ENCODE measurements at places on chromosomes 2 and 18. TPM values are rescaled to one million over a fixed set of nuclear protein-coding genes. Genes with fewer than 3 reads are reported as not detected.

DNA sequence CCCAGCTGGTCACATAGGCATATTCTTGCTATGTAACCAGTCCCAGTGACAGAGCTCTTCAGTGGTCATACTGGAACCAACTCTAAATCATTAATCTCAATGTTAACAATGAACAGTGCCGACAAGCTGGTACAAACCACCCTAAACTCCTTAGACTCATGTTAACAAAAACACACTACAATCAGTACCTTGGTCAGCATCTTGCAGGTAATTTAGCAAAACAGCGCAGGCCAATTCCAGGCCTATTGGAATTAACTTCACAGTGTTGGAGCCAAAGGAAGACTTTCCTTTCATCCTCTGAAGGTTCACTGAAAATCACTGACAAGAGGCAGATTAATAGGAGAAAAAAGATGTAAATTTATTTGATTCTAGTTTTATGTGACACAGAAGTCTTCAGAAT, 396.4 kb downstream of the PIK3C3 start:
- H3K36me3 ChIP-seq = no peaks in the 10 kb centered on the region
- no peaks in the 10 kb centered on the region for H3K4me1 ChIP-seq
- no peak overlapping the region for H3K27ac ChIP-seq
- no peaks in the 10 kb centered on the region for H3K27me3 ChIP-seq

Gene ZDBF2
- polyA plus RNA-seq = 1.2 TPM

Gene SCN7A
- 1.6 TPM for polyA plus RNA-seq

DNA sequence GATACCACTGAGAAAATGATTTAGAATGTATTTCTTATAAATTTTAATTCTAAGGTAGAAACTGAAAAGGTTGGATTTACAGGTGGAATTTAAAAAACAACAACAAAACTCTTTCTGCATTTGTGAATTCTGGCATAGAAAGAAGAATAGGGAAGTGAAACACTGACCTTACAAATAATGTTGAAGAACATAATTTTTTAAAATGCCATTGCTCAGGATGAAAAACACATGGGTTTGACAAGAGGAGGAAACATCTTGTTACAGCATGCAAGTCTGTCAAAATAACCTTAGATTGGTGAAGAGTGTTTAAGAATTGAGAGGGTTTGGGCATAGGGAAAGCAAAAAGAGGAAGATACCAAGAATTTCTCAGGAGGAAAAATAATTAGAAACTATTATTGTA, 184.3 kb downstream of the UBE2E3 start:
- H3K27ac ChIP-seq = no peak overlapping the region
- no peak for DNase-seq
- peaks cover 2% of the 10 kb centered on the region for H3K27me3 ChIP-seq
- H3K4me1 ChIP-seq = no peaks in the 10 kb centered on the region
- no peaks in the 10 kb centered on the region for H3K36me3 ChIP-seq
- H3K4me3 ChIP-seq = no peak overlapping the region

Gene SCG2
- not detected for polyA plus RNA-seq

Data from liver (tissue), 10 donors.